Hematopoietic multipotent progenitor cell treated with erythropoietin and hydrocortisone succinate and interleukin-3 and kit ligand, for 6 days (in vitro differentiated cells): ENCODE measurements at places on chromosomes 7 and 10.

GRCh38 chr10:59770689-59771088 lies 17.4 kb upstream of the MRLN start:
- no peak for DNase-seq

- peak; percentile 84 for DNase-seq
Measured at GRCh38 chr7:77438131-77438530, 22.0 kb upstream of the GSAP start.

DNA sequence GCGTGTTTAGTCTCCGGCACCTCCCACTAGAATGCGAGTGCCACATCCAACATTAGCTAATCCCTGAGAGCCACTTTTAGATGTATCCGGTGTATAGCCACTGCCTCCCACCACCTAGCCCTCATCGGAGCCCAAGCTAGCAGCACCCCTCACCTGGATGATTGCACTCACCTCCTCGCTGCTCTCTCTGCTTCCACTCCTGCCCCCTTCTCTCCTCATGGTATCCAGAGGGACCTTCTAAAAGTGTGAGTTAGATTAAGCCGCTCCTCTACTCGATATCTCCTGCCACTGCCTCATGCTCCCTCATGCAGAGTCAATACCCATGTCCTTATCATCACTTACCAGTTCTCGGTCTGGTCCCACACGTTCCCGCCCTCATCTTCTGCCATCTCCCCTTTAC lies 125.3 kb downstream of the RAB11FIP2 start:
- peak; percentile 3 for DNase-seq

DNA sequence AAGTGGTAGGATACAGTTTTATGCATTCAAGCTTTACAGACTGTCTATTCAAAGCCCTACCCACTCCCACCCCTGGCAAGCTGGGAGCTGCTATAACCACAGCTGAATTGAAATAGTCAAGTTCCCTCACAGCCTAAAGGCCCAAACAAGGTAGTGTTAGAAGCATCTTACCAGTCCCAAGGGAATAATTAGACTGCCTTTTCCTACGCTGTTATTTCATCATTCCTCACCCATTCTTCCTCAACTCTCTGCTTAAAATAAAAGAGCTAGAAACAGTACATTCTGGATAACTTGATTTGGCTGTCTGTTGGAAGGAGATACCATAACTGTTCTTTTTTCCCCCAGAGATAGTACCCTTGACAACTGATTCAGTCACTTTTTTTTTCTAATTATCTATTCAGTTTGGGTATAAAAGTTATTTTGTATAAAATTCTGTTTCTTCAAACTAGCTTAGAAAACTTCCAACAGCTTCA lies 54.0 kb downstream of the RAPGEF5 start:
- no peak for DNase-seq

GRCh38 chr10:34408956-34409355 lies 406.1 kb downstream of the PARD3 start:
- DNase-seq = no peak

DNA sequence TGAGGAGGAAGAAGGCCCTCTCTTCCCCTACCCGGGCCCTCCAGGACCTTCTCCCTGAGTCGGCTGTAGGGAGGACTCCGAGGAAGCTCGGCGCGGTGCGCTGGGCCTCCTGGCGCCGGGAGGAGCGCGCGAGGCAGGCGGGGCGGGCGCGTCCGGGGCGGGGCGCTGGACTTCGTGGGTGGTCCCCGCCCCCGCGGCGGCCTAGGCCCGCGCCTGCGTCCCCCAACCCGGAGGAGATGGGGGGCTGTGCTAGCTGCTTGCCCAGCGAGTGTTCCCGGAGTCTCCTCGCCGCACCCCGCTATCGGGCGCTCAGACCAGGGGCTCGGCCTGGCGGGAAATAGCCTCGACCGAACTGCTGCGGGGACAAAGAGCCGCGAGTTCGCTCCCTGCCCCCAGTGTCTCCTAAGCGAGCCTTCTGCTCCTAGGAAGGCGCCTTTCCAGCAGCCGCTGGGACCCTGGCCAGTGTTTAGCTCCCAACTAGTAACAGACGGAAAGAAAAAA lies 19.2 kb upstream of the SMO start:
- DNase-seq = peak; percentile 63

DNA sequence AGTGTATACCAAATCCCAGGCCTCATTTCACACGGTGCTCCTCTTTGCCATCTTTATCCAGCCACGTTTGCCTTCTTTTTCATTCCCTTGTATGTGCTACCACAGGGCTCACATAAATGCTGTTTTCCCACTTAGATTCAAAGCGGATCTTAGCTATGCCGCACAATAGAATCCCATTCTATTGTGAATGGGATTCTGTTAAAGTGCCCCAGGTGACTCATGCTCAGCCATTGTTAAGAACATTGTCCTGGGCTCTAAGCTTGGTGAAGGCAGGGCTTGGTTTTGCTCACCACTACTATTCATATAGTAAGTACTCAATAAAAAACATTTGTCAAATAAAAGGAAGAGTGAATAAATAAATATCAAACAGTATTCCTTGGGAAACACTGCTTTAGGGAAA lies 72.3 kb upstream of the PHYHIPL start:
- DNase-seq = no peak

- no peak for DNase-seq
Measured at GRCh38 chr10:118751265-118751664, 3.5 kb downstream of the CACUL1 start.

- no peak for DNase-seq
Measured at GRCh38 chr10:118042336-118042735, 4.4 kb downstream of the RAB11FIP2 start.

GRCh38 chr7:8305625-8306388 lies 43.8 kb upstream of the ICA1 start:
- no peak for DNase-seq

- DNase-seq = no peak
Measured at GRCh38 chr7:133807624-133808492, 319.3 kb upstream of the LRGUK start.

- peak; percentile 75 for DNase-seq
Measured at GRCh38 chr7:151876899-151877777, at the start of gene PRKAG2. PRKAG2 (minus strand) TSS chr7:151877115; CDS start chr7:151876620, 495 bp downstream.

DNA sequence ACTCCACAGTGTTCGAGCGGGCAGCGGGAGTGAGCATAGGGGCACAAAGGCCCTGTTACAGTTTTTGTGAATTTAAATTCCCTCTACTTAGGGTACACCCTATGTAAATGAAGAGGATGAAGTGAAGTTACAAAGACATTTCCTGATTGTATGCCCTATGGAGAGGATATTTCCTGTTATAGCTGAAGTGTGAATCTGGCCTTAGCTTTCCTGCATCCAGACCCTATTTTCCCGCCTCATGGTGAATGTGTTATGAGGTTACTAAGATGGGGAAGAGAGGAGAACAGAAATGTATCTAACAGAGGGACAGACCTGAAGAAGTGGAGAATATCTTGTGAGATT lies 37.8 kb upstream of the COMMD3 start:
- DNase-seq = no peak

- peak; percentile 67 for DNase-seq
Measured at GRCh38 chr7:88789480-88790064, 6.0 kb downstream of the TEX47 start.

DNA sequence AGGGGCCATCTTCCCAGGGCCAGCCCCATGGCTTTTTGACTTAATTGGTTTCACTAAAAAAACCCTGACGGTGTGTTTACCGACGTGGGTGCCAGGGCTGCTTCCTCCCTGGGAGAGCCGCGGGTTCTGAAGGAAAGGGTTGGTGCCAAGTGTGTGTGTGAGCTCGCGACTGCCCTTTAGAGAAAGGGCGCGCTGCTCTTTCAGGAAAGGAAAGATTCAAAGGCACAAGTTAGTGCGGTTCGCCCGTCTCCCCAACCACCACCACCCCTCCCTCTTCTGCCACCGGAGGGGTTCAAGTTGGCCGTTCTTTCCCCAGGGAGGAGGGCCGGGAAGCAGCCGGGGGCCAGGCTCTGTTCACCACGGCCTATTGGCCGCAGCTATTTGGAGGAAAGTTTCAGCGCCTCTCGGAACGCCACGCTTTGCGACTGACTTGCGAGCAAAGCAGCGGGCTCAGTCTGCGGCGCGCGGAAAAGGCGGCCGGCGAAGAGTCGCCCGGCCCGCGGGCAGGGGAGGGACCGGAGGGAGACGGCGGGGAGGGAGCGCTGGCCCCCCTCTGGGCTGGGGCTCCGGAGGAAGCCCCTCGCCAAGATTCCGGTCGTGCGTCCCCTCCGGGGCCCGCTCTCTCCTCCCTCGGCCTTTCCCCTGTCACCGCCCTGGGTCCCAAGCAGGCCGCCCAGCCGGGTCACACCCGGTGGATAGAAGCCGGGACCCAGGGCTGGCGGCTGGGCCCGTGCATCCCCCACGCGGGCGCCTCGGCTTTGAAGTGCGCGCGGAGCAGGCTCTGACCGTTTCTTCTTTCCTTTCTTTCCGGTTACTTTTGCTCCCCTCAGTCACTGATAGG lies 165.9 kb upstream of the PPP1R3A start:
- DNase-seq = peak; percentile 16

GRCh38 chr7:3065724-3066143 lies 22.1 kb upstream of the CARD11 start:
- peak; percentile 78 for DNase-seq

DNA sequence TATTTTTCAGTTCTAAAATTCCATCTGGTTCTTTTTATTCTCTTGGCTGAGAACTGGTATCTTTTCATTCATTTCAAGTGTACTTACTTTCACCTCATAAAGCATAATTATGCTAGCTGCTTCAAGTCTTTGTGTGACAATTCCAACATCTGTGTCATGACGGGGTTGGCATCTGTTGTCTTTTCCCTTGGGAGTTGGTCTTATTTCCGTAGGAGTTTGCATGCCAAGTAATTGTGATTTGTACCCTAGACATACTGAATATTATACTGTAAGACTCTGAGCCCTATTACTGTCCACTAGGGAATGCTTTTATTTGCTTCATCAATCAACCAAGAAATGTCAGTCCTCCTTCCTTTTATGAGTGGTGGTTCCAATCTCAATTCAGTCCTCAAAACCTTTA lies 24.6 kb upstream of the HUS1 start:
- no peak for DNase-seq

DNA sequence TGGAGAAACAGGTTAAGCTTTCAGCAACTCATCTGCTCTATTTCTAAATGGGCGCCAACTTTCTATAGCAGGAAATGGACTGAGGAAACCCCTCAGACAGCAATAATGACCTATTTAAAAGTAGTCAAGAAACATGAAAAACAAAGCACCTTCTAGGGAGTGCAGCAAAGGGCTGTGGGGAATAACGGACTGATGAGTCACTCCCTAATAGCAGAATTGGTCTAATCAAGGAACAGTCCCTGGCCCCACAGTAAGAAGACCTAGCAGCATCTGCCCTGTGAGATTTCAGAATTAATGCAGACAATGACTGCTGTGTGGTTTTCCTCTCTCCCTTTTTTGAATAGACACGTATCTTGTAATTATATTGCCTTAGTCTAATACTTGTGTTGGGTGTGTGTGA lies 602.9 kb downstream of the IPMK start:
- no peak for DNase-seq

DNA sequence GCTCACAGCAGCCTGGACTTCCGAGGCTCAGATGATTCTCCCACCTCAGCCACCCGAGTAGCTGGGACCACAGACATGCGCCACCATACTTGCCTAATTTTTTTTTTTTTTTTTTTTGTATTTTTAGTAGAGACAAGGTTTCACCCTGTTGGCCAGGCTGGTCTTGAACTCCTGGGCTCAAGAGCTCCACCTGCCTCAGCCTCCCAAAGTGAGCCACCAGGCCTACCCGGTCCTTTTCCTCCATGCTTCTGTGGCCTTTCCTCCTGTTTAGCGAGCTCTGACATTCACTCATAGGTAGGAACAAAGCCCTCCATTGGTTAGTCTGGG lies 50.1 kb upstream of the SRPK2 start:
- DNase-seq = no peak

GRCh38 chr10:6402960-6403359 lies 177.1 kb downstream of the PRKCQ start:
- DNase-seq = no peak

DNA sequence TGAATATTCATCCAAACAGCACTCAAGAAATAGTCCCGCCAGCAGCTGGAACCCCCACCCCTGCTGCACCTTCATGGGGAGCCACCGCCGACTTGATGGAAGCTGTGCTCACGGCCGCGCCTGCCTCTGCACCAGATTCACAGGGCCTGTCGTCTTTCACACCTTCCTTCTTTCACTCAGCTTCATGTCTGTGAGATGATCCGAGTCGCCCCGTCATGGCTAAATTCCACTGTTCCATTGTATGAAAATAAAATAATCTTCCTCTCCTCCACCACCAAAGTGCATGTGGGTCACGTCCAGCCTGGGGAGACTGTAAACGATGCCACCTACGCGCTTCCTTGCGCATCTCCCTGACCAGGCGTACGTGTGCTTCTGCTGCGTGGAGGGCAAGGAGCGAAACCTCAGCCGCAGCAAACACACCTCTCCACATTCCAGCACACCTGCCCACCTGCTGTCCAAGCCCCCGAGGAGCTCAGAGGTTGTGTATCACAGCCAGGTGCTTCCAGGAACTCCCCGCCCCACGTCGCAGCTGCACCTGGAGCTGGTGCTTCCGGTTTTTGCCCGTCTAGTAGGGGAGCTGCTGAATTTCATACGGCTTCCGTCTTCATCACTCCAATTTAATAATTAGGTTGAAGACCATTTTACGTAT lies 137.0 kb downstream of the PTPRN2 start:
- DNase-seq = no peak
